ENCODE measurements at places on chromosomes 11 and 22.

- DNase-seq: no peak
- H3K4me1 ChIP-seq: peaks cover 9% of the 10 kb centered on the region
- H3K36me3 ChIP-seq: no peaks in the 10 kb centered on the region
Observed at GRCh38 chr22:26431261-26431995, 2.4 kb downstream of the ASPHD2 start.

DNA sequence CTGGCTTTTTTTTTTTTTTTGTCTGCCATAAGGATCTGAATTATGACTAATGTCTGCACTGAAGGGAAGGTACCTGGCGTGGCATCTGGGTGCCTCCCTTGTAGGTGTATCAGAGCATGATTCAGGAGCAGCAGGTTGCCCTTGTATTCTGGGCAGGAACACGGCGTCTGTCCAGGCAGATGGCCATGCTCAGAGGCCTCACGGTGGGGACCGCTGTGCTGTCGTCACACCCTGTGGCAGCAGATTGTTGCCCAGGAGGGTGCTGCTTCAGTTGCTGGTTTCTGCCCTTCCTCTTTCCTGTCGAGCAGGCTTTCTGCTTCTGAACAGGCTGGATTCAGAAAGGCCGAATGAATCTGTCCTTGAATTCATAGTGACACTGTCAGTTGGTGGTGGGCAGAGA lies 11.0 kb downstream of the ZNRF3 start:
- no peaks in the 10 kb centered on the region for H3K27me3 ChIP-seq
- H3K36me3 ChIP-seq: no peaks in the 10 kb centered on the region
- peaks cover 14% of the 10 kb centered on the region for H3K4me1 ChIP-seq
- H3K4me3 ChIP-seq: no peak overlapping the region

DNA sequence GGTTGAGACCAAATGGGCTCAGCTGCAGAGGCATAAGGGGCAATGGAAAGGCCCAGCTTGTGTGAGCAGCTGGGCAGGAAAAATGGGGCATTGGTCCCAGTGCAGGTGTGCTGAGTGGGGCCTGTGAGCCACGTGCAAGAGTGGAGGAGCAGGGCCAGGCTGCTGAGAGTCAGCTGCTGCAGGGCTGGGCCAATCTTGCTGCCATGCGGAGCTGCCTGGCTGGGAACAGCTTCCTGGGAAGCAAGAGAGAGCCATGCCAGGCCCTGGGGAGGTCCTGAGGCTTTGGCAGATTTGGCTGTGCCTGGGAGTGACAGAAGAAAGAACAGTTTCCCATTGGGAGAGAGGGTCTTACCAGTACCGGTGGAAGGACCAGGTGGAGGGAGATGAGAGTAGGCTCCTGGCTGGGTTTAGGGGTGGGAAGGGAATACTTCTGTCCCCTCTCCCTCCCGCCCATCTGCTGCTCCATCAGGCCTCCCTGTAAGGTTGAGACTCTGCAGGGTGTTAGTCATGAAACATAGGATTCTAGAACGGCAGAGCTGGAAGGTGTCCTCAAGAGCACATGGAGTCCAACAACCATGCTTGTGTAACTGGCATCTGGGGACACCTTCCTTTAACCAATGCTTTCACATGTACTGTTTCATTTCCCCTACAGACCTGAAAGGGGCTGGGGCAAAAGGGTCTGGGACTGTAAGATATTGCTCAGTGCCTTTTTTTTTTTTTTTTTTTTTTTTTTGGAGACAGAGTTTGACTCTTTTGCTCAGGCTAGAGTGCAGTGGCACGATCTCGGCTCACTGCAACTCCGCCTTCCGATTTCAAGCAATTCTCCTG lies 10.4 kb downstream of the SEPTIN3 start:
- H3K4me3 ChIP-seq: no peak overlapping the region
- DNase-seq: no peak
- H3K36me3 ChIP-seq: no peaks in the 10 kb centered on the region
- H3K27ac ChIP-seq: no peak overlapping the region

GRCh38 chr11:44306918-44307244 lies 3.1 kb downstream of the ALX4 start:
- no peak for DNase-seq
- H3K4me3 ChIP-seq: no peak overlapping the region
- H3K36me3 ChIP-seq: no peaks in the 10 kb centered on the region
- peaks cover 62% of the 10 kb centered on the region for H3K27me3 ChIP-seq
- peaks cover 32% of the 10 kb centered on the region for H3K4me1 ChIP-seq

DNA sequence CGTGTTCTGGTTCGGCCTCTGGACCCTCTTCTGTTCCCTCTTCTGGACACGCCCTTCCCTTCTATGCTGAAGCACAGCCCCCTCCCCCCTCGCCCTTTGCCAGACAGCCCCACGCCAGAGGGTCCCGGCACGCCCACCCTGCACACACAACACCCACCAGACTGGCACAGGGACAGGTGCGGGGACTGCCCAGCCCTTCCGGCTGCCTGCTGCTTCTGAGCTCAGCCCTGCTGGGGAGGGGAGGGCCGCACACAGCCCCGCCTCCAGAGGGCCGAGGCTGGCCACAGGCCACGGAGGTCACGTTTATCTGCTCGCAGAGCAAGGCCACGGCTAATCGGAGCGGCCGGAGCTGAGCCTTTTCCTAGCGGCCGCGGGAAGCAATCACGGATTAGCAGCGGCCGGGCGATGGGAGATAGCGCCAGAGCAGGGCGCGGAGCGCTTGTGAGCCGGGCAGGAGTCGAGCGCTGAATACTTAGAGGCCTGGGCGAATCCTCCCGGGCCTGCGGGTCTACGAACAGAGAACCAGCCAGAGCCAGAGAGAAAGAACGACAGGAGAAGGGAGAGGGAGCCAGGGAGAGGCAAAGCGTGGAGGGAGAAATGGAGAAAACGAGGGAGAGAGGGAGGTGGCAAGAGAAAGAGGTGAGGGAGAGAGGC lies 21.5 kb downstream of the OTUB1 start:
- H3K4me1 ChIP-seq: peaks cover 13% of the 10 kb centered on the region
- H3K4me3 ChIP-seq: no peak overlapping the region
- peak overlapping the region; percentile 56 for H3K27ac ChIP-seq
- no peaks in the 10 kb centered on the region for H3K36me3 ChIP-seq

DNA sequence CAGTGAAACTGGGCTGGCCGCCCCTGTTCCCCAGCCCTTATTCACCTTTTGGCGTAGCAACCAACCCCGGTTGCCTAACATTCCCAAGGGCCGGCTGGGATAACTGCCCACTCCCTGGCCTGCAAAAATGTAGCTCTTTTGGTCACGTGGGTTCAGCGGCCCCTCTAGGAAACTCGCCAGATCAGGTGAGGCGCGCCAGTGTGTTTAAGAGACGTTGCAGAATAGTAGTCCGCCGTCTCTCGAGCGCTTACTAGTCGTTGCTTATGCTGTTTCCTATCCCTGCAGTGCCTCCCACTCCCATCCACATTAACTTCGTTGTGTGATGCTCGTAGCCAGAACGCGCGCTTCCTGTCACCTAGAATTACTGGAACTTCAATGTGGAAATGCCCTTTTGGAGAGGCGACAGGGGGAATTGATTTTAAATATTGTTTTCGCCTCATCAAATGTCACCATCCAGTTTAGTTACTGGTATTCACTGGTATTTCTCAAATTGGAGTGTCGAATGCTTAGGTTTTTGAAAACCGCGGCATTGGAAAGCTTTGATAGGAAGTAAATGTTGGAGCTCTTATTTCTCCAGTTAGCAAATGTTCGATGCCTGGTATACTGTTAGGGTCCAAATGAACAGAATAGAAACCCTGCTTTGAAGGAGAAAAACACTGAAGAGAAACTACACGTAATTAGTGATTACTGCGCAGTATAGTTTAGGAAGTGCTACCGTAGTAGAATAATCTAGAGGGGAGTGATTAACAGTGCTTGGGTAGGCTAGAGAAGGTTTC lies 823 bp downstream of the CEP57 start:
- peaks cover 20% of the 10 kb centered on the region for H3K4me1 ChIP-seq
- DNase-seq: peak; percentile 88
- peak overlapping the region; percentile 7 for H3K4me3 ChIP-seq
- peak overlapping the region; percentile 96 for H3K27ac ChIP-seq
- H3K36me3 ChIP-seq: peaks cover 5% of the 10 kb centered on the region

GRCh38 chr11:61472868-61473267 lies 35.7 kb upstream of the LRRC10B start:
- H3K4me3 ChIP-seq: no peak overlapping the region
- H3K27ac ChIP-seq: no peak overlapping the region
- peak; percentile 87 for DNase-seq
- no peaks in the 10 kb centered on the region for H3K27me3 ChIP-seq
- no peaks in the 10 kb centered on the region for H3K36me3 ChIP-seq

DNA sequence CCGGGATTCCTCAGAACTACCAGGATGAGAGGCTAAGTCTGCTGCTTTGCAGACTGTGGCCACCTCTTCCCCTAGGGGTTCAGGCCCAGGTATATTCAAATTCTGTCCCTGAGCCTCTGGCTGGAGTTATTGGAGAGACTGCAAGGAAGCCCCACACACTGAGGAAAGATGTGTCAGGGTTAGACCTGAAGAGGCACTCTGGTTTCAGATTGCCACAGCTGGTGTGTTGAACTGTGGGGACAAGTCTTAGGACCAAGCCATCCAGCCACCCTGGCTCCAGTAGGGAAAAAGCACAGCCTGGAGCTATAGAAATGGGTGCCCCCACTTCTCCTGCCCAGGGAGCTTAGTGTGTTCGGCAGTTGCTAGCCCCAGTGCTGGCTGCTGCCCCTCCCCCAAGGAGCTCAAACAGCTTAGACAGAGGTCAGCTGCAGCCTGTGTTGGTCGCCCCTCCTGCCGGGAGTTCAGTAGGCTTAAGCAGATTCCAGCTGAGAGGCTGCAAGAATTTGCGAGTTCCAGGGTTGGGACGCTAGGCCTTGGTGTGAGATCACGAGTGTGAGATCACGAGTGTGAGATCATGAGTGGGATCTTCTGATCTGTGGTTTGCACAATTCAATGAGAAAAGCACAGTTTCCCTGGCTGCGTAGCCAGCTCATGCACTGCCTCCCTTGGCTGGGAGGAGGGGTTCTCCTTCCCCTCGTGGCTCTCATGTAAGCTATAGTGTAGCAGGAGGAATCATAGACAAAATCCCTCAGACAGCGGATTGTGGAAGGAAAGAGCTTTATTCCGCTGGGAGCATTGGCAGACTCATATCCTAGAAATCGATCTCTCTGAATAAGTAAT lies 552.1 kb upstream of the CHORDC1 start:
- H3K27me3 ChIP-seq: no peaks in the 10 kb centered on the region
- no peak overlapping the region for H3K27ac ChIP-seq
- no peaks in the 10 kb centered on the region for H3K4me1 ChIP-seq
- H3K4me3 ChIP-seq: no peak overlapping the region
- no peaks in the 10 kb centered on the region for H3K36me3 ChIP-seq

- peak; percentile 6 for DNase-seq
- H3K4me3 ChIP-seq: no peak overlapping the region
- H3K27ac ChIP-seq: no peak overlapping the region
- no peaks in the 10 kb centered on the region for H3K27me3 ChIP-seq
- no peaks in the 10 kb centered on the region for H3K36me3 ChIP-seq
Observed at GRCh38 chr22:37128555-37129281, 19.2 kb upstream of the TMPRSS6 start.

DNA sequence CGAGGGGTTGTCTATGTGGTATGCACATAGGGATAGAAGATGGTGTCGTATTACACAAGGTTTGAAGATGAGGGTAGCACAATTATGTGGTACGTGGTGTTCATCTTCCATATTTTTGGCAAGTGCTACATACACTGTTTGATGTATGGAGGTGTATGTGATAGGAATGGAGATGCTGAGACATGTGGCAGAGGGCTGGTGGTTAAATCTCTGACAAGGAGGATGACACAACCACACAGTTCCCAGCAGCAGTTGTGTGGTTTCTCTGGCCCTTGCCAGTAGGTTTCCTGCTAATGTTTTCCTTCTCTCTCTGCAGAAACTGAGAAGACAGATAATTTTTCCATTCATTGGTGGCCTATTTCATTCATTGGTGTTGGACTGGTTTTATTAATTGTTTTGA lies 17.0 kb downstream of the NCR3LG1 start:
- no peak overlapping the region for H3K27ac ChIP-seq
- H3K4me3 ChIP-seq: no peak overlapping the region
- H3K27me3 ChIP-seq: no peaks in the 10 kb centered on the region
- H3K4me1 ChIP-seq: no peaks in the 10 kb centered on the region
- DNase-seq: no peak
- peaks cover 45% of the 10 kb centered on the region for H3K36me3 ChIP-seq

DNA sequence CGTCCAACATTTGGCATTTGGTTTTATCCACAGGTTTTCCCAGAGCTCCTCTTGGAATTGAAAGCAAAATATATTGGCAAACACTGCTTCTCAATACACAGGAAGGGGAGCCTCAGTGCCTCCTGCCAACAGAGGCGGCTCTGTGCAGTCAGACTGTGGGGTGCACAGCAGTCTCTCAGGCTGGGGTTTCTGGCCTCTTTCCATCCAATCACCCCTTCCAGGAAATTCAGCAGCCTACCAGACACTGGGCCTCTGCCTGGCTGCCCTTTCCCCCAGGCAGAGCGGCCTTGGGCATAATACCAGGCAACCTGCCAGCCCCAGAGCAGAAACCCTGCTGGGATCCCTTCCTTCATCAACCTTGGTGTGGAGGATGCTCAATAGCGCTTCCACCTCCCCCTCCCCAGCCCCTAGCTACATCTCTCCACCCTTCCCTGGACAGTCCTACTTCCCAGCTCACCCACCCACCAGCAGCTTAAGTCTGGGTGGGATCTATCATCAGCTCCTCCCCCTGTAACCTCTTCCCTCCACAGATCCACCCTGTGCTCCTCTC lies 17.8 kb upstream of the RAPSN start:
- H3K4me1 ChIP-seq: peaks cover 32% of the 10 kb centered on the region
- peak; percentile 57 for DNase-seq
- no peak overlapping the region for H3K4me3 ChIP-seq
- peak overlapping the region; percentile 13 for H3K27ac ChIP-seq

DNA sequence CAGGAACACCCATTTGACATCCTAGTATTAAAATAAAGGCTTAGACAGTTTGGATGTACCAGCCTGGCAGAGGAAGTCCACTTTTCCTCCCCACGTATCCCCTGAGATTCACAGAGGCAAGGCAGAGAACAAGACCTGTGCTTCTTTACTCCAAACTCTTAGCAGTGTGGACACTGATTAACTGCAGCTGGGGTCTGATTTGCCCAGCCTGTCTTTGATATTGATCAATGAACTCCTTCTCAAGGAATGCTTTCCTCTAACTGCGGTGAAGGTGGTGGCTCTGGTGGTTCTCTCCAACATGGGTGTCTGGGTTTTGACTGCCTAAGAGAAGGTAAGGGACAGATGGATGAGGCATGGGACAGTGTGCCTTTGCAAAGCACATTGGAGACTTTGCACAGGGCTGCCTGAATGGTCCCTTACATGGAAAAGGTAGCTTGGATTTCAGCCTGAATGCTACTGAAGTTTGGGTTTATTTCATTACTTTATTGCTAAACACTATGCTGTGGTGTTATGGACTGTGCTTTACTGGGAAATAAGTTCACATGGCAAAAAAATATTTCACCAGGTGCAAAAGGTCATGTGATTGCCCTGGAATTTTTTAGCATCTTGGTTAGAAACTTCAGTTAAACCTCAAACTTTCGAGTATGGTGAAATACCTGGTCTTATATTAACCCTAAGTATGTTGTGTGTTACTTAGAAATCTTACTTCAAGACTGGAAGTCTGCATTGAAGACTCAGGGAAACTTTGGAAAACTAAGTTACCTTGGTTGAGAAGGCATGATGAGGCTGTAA lies 1.8 kb downstream of the GAS2 start:
- H3K27me3 ChIP-seq: no peaks in the 10 kb centered on the region
- H3K36me3 ChIP-seq: no peaks in the 10 kb centered on the region
